ENCODE measurements at places on chromosomes 12 and 14. TPM values are rescaled to one million over a fixed set of nuclear protein-coding genes. Genes with fewer than 3 reads are reported as not detected.

CLSTN3 gene
- 51.8 TPM for total RNA-seq

GRCh38 chr12:123242116-123242904 is 9.1 kb downstream of the MTRFR start:
- ATAC-seq, result no peak

MLF2 gene
- total RNA-seq, result 279 TPM

DNA sequence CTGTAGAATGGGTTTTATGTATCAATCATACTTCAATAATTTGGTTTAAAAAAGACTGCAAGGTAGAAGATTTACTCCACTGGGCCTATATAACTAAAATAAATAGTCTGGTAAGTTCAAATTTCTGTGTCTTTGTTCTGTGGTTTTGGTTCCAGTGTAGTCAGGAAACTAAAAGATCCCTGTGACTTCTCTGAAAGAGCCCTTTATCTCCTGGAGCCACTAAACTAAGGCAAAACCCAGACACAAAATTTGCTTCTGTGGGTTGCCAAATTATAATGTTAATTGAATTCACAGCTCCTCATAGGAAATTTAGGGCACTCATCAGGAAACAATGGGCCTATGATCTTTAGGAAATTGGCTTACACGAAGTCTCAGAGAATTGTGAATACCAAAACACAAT is 1038.4 kb downstream of the GALC start:
- no peak for ATAC-seq

GPR84 gene
- 2.2 TPM for total RNA-seq

HOXC13 gene
- total RNA-seq, result not detected

DENND5B gene
- total RNA-seq, result 0.58 TPM

KRT74 gene
- not detected for total RNA-seq

DNA sequence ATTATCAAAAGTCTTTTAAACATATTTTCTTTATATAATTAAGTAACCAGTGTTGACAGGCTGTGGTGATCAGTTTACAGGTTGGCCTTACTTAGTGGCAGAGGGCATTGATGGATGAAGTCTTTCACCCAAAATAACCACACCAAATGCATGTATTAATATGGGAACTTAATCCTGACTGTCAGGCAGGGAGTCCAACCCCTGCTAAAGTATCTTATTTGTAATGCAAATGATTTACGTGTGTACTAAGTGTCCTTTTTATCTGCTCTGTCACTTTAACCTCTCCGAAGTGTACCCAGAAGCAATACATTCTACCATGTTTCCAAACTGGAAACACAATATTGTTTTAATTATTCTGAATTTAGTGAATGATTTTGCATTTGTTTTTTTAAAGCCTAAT is 1.4 kb downstream of the MYBPC1 start:
- ATAC-seq, result no peak

Data from activated T-helper 17 cell treated with anti-CD3 and anti-CD28 coated beads, Interleukin-2, amount 50 U/mL, for 72 hours (primary cell).